SIG-M5 (cell line): ENCODE measurements at places on chromosomes 13 and 19.
A peak's percentile ranks its signal among the peaks of the same experiment; 100 is the strongest.

DNA sequence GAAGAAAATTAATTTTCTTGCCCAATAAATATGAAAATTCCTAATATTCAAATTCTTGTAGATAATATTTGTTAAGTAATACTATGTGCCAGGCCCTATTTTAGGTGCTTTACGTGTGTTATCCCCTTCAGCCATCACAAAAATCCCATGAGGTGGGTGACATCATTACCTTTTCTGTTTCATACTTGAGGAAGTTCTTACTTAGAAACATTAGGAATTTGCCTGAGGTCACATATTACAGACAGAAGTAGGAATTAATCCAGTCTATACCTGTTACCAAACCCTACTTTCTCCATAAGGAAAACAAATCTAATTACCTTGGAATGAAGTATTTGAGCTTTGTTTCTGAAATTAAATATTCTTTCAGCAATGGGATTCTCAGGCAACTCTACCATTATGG, 336.1 kb downstream of the GPC6 start:
- no peak for DNase-seq

GRCh38 chr13:62040806-62041205, 625.2 kb upstream of the PCDH20 start:
- DNase-seq, result no peak

DNA sequence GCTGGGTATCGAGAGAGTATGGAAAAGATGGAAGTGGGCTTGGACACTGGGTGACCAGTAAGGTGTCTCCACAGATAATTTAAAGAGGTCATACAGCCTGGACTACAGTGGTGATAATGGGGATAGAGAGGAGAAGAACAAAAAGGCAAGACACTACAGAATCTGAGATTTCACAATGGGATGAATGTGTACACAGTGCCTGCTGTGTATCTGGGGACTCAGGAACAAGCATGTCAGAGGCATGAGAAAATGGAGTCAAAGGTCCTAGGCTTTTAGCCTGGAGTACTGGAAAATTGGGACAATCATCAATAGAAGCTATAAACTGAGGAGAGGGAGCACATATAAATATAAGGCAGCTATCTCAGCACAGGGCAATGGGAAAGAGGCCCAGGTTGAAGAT, 69.4 kb downstream of the TSC22D1 start:
- DNase-seq, result no peak

DNA sequence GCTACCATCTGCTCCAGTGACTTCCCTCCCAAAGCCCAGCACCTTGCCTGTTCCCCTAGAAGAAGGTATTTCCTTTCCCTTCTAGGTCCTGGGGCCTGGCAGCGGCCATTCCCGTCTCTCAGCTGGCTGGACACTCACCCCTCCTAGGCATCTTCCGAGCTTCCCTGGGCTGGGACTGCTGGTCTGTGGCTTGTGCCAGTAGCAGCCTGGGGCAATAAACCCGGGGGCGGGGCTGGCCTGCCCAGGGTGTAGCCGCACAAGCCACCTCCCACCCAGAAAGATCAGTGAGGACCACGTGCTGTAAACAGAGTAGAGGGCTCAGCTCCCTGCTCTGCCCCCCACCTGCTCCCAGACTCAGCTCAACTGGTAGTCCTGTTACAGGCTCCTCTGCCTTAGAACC, 15.0 kb downstream of the LIPE start:
- no peak for DNase-seq

GRCh38 chr19:41958367-41959055, 610 bp downstream of the RABAC1 start:
- DNase-seq, result no peak

GRCh38 chr13:22821589-22821988, 359.2 kb upstream of the SGCG start:
- DNase-seq, result no peak

- DNase-seq, result no peak
Observed at GRCh38 chr13:99605420-99606323, 104.4 kb downstream of the TM9SF2 start.

DNA sequence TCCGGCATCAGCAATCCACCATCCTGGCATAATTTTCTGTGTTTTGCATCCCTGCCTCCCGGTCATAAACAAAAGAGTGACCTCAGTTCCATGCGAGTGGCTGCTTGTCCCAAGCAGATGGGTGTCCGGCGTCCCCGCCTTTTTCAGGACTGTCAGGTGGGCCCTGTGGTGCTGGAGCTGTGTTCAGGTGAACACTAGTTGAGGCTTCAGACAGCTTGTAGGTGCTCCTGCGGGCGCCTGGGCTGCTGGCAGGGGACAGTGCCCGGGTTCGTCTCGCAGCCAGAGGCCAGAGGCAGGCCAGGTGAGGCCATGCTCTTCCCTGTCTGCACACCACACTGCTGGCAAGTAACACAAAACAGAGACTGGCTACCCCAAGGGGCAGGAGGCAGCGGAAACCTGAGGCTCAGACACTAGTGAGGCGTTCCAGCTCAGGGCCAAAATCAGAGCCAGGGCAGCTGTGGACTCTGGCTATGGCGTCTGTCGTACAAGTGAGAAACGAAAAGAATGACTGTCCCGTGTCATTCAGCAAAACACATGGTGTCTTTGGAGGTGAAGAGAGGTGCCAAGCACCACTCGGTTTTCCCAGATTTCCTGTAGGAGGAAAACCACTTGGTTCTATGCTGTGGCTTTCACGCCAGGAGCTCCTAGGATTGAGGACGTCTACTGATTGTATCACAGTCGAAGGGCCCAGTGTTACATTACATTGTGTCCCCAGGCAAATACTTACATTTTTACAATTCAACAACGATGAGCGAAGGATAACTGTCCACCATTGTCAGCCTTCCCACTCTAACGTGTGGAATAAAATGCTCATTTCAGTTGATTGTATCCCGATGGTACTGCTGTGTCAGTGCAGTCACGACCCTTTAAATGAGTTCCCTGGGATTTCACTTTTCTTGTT, 104.0 kb downstream of the ATP11A start:
- no peak for DNase-seq

DNA sequence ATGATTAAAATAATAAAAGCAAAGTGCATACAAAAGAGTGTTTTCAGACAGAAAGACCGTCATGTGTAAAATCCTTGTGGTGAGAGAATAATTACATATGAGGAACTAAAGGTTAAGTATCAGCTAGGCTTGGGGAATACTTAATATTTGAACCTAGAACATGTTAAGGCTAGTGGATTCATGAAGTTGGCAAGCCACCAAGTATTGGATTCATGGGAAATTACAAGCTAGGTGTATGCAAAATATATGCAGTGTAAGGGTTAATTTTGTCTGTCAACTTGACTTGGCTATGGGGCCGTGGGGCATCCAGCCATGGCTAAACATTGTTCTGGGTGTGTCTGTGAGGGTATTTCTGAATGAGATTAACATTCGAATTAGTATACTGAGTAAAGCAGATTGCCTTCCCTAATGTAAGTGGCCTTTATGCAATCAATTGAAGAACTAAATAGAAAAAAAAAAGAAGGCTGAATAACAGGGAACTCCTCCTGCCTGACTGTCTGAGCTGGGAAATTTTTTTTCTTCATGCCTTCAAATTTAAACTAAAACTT, 533.5 kb upstream of the KLF12 start:
- no peak for DNase-seq

DNA sequence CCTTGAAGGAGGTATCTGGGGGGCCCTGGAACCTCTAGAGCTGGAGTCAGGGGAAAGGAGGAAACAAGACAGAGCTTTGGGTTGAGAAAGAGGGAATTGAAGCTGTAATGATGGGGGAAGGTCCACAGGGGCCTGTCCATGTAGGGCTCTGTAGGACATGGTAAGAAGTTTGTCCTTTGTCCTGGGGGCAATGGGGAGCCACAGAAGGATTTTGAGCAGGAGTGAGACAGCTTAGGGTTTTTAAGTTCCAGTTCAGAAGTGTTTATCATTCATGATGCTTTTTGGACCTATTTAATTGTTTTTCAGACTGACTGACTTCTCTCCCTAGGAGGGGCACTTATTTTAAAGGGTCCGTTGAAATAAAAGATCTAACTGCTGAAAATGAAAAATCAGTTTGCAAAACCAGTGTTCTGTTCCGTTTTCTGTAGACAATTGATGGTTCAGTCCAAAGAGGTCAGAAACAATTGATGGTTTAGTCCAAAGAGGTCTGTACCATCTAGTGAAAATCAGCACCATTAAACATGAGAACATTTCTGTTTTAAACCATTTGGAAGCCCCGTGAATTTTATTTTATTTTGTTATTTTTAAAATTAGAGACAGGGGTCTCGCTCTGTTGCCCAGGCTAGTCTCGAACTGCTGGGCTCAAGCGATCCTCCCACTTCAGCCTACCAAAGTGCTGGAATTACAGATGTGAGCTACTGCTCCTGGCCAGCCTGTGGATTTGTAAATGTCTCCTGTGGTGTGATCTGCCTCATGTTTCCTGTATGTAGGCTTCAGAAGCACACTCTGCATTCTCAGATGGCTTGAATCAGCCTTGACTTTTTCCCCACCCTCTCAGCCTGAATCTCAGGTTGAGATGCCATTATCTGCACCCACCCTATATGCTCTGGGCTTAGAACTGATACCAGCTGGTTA, 8.4 kb downstream of the PLD3 start:
- no peak for DNase-seq

DNA sequence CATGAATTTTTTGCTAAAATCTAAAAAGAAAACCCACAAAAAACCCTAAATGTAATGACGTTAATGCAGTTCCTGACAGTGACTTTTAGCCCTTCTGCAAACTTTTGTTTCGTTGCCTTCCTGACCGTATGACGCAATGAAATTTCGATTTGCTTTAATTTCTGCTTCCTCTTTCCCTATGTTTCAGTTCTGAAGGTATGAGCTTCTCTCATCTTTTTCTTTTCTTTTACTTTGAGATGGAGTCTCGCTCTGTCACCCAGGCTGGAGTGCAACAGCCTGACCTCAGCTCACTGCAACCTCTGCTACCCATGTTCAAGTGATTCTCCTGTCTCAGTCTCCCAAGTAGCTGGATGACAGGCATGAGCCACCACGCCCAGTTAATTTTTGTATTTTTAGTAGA, 6.1 kb upstream of the LILRA5 start:
- DNase-seq, result peak; percentile 13

GRCh38 chr13:20001366-20002190, 43.1 kb downstream of the ZMYM2 start:
- DNase-seq, result no peak

DNA sequence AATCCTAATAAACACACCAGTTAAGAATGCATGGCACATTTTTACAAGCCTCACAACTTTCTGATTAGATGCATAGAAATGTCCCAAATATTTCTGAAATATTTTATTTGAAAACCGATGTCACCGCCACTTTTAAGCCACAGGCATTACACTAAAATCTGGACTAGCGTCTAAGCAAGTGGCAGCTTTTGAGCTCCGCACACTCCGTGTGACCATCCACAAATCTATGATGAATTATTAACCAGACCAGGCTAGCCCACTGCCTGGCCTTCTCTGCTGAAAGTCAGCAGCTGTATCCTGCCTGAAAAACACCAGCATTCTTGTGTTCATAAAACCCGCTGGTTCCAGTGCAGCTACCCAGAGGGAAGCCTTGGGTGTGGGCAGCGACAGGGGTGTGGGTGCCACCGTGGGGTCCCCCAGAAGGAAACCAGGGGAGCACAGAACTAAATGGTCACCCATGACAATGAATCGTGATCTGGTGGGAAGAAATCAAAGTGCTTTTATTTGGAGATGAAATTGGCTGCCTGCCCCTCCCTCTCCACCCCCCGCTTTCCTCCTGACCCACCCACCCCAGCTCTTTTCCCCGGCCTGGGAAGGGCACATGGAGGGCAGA, 13.8 kb downstream of the RASA3 start:
- no peak for DNase-seq

- DNase-seq, result no peak
Observed at GRCh38 chr13:41981951-41982715, 21.2 kb upstream of the VWA8 start.

- no peak for DNase-seq
Observed at GRCh38 chr19:3653865-3654513, 27.4 kb upstream of the CACTIN start.

- no peak for DNase-seq
Observed at GRCh38 chr19:44866664-44867063, 20.6 kb downstream of the NECTIN2 start.

DNA sequence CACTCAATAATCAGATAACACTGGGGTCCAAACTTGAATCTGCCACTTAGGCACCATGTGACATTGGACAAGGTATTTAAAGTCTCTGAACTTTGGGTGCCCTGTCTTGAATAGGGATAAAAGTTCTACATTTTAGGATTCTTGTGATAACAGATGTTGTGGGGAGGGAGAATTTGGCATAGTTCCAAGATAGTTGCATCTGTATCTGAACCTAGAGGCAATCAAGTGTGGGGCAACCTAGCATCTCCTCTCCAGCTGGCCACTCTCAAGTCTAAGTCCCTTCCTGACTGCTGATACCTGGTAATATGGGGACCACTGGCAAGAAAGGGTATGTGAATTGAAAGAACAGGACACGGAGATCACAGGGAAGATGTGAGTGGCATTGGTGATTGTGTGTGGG, 256.1 kb downstream of the FOXO1 start:
- DNase-seq, result no peak

GRCh38 chr13:99322297-99323103, 15.3 kb upstream of the GPR183 start:
- DNase-seq, result peak; percentile 76

DNA sequence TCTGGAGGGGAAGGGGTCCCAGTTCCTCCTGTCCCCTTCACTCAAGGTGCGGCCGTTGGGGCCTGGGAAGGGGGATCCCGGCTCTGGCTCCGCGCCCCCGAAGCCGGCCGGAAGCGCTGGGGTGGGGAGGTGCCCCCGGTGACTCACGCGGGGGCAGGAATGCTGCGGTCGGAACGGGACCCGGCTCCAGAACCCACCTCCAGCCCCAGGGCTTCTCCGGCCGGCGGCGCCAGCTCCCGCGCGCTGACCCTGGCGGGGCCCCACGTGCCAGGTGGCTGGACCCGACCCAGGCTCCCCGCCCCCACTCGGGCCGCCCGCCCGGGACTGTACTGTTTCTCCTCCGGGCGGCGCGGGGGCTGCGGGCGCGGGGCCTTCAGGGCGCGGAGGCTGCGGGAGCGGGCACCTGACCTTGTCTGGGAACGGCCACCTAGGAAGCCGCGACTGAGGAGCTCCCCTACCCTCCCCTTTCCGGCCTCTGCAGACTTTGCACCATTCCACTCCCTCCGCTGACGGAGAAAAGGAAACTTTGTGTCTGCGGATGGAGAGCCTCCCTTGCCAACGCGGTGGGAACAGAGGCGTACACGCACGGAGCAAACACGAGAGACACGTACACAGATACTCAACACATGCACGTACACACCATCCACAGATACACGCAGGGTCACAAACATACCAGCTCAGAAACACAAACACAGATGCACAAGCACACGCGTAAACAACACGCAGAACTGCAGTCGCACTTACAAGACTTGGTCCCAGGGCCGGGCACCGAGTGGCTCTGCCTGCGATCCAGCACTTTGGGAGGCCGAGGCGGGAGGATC, 7.2 kb downstream of the AXL start:
- no peak for DNase-seq

DNA sequence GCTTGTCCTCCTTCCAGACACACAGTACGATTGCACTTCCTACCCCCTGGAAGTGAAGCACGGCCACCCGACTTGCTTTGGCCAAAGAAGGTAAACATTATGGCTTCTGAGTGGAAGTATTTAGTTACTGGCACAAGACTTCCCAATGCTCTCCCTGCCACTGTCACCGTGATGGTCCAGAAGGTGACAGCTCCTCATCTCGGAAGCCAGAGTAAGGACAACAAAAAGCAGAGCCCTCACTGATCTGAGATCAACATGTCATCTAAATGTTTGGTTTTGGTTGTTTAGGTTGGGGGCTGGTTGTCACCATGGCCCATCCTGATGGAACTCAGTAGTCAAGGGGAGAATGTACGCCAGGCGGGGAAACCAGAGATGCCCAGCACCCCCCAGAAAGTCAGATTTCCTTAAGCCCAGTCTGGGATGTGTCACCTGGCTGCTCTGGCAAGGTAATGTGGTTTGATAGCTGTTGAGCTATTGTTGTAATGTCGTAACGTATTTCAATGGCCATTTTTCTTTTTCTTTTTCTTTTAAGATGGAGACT, 170.1 kb upstream of the ZNF536 start:
- DNase-seq, result no peak
